Epithelial cell of proximal tubule (primary cell): ENCODE measurements at places on chromosomes 3 and 15. TPM values are rescaled to one million over a fixed set of nuclear protein-coding genes. Genes with fewer than 3 reads are reported as not detected.

Gene GOLGA8Q
- total RNA-seq: not detected in 2 replicates

Gene CAMP
- not detected in 2 replicates for total RNA-seq

Gene RNF111
- 8.5 and 10.4 TPM in 2 replicates for total RNA-seq

Gene TICRR
- total RNA-seq: 12.0 and 13.1 TPM in 2 replicates

Gene ZFAND6
- total RNA-seq: 86.7 and 126 TPM in 2 replicates

Gene CACNA2D2
- total RNA-seq: 0.14 TPM in 1 of 2 replicates, not detected in the other

Gene IL20RB
- 0.14 TPM in 1 of 2 replicates, not detected in the other for total RNA-seq

Gene FAM227B
- total RNA-seq: 3.2 and 6.6 TPM in 2 replicates

Gene PLA1A
- 0.14 and 0.52 TPM in 2 replicates for total RNA-seq

Gene FES
- total RNA-seq: 24.6 and 24.7 TPM in 2 replicates

Gene RTP3
- not detected in 2 replicates for total RNA-seq

Gene TFDP2
- 40.2 and 78.1 TPM in 2 replicates for total RNA-seq

GRCh38 chr3:42189001-42189460 lies 77.0 kb downstream of the CCK start:
- DNase-seq: no peak

GRCh38 chr3:127366383-127366782 lies 78.5 kb upstream of the PRR20G start:
- DNase-seq: no peak

DNA sequence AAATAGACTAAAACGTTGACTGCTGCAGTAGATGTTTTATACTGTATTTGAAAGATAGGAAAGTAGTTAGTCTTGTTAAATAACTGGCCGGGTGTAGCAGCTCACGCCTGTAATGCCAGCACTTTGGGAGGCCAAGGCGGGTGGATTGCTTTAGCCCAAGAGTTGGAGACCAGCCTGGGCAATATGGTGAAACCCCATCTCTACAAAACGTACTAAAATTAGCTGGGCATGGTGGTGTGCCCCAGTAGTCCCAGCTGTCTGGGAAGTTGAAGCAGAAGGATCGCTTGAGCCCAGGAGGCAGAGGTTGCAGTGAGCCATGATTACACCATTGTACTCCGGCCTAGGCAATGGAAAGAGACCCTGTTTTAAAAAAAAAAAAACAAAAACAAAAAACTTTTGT lies 60.5 kb upstream of the ULK4 start:
- no peak for DNase-seq

DNA sequence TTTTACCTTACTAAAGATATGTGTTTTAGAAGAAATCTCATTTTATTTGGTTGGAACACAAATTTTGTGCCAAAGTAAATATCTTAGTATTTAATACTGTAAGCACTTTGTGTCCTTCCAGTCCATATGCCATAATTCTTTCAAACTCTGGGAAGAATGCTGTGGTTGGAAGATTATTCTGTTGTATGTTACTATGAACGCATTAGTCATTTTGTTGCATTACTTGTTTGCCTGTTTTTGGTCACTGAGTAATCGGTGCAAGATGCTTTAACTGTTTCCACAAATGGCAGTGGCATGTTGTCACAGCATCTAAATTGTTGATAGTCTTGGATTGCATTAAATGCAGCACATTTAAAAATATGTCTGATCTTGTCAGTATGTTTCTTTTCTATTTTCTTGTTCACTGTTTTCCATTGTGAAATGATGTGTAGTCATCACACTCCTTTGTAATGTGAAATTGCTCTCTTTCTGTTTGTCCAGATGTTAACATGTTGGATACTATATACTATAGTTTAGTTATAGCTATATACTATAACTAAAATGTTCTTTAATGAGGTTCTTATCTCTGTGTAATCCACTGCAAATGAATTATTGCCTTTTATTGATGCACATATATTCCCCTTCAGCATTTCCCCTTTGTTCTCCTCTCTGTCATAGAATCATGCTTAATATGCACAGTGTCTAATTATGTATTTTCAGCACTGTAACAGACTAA lies 89.9 kb upstream of the FLNB start:
- DNase-seq: no peak

- DNase-seq: no peak
These were observed 83.1 kb downstream of the HMG20A start for GRCh38 chr15:77503764-77504163.

- no peak for DNase-seq
These were observed 110.0 kb upstream of the PLSCR5 start for GRCh38 chr3:146715170-146715569.

GRCh38 chr15:40926659-40927494 lies 2.3 kb upstream of the DLL4 start:
- DNase-seq: no peak

GRCh38 chr3:28840976-28841376 lies 439.9 kb upstream of the RBMS3 start:
- peak; percentile 80 for DNase-seq

DNA sequence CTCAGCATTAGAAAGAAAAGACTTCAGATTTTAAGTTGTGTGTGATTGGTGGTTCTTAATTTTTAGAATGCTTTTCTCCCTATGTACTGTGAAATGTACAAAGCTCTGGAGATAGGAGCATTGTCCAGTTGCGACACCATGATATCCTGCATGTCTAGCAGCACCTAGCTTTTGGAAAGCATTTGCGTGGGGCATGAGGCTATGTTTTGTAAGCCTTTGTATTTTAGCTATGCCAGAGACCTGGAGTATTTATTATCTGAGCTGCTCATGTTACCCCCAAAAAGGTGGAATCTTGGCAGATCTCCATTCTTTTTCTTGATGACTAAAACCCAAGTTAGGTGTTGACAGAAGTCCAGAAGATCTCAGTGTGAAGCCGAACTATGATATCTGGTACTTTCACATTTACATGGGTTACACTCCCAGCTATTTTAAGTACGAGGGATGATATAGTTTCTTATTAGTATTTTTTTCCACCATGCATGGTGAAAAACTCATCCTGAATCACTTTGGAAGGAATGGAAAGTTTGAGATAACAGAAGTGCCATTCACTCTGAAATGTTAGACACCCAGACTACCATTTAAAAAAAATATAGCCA lies 126.7 kb upstream of the SAMMSON start:
- DNase-seq: no peak

DNA sequence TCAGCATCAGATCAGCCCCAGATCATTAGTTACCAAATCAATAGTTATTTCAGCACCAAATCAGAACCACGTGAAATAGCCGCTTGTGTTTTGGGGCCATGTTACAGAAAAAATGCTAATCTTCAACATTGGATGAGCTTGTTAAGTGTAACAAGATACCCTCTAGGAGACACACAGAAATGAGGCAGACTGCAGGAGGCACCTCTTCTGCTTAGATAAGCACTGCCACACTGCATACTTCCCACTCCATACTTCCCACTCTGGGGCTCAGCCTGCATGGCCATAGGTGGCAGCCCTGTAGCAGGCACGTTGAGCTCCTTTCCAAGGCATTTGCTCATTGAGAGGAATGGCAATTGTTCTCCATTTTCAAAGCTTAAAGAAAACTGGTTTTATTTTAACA lies 73.3 kb downstream of the CHCHD6 start:
- DNase-seq: no peak

GRCh38 chr3:77309460-77309859 lies 269.6 kb downstream of the ROBO2 start:
- no peak for DNase-seq

- no peak for DNase-seq
These were observed 104.0 kb downstream of the TNIK start for GRCh38 chr3:171356251-171356650.

DNA sequence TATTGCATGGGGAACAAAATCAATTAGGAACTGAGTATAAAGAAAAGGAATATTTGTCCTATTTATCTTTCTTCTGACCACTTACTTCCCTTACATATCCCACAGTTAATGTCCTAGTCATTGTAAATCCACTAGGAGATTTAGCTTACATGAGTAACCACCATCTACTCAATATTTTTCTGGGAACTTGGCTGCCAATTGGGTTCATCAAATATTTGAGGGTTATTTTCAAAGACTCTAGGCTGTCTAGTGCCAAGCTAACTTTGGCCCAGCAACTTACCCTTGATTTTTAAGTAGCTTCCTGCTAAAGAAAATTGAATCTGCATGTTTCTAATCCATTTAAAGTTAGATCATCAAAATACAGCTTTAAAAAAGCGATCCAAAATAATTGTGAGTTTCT lies 362.5 kb upstream of the EPHA3 start:
- no peak for DNase-seq

DNA sequence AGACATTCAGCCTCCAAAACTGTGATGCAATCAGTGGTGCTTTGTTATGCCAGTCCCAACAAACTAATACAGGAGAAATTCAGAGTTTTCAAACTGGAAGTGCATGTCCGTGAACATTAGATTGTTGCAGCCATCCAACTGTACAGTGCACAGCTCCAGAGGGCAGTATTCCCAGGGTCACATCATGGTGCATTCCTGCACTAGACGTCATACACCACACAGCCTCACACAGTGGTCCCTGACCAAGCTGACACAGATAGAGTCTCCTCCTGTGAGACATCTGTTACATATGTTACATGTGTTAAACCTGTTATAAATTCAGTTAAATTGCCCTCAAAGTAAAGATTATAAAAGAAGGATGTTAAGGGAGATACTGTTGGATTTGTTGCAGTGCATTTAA lies 209.0 kb downstream of the LRRN1 start:
- DNase-seq: no peak

DNA sequence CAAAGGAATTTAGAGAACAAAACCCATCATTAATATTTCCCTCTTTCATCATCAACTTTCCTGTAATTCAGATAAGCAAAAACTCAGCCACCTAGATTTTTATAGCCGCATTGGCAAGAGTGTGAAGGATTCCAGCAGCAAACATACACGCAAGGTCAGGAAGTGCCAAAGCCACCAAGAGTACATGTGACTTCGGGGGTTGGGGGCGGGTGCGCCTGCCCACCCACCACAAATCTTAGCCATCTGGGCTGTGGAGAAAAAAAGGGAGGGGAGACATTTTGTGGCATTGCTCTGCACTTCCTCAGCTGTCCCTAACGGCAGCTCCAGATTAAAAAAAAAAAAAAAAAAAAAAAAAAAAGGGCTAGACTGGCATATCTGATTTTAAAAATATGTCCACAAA lies 148.4 kb downstream of the TNIK start:
- DNase-seq: no peak

- DNase-seq: no peak
These were observed 58.7 kb downstream of the CRTC3 start for GRCh38 chr15:90588427-90588826.

DNA sequence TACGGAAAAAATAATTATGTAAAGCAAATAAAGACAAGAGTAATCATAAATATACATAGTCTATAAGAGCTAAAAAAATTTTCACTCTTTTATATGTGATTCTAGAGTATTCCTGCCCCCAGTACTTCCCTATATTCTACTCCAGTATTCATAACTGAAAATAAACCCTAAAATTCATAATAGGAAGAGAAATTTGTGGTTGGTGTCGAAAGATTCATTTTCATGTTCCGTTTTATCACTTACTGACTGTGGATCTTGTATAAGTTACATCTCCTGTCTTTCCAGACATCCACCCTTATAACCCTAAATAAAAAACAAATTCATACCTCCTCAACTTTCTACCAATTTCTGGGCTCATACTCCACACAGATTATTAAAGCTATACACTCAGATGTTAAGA lies 16.0 kb upstream of the MBNL1 start:
- DNase-seq: no peak

DNA sequence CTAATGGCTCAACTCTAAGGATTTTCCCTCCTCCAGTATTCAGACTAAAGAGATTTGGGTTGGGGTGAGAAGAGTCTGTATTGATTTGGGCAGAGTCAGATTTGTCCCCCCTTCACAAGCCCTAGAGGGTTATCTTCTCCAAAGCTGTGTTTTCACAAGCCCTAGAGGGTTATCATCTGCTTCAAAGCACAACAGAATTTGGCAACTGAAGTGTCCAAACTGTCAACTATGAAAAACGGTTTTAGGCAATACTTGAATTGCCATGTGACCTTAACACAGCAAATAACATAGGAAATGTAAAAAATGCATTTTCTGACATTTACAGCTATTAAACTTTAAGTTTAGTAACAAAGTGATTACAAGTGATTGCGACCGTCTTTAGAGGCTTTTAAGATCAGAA lies 119.9 kb downstream of the IMPG2 start:
- DNase-seq: no peak

DNA sequence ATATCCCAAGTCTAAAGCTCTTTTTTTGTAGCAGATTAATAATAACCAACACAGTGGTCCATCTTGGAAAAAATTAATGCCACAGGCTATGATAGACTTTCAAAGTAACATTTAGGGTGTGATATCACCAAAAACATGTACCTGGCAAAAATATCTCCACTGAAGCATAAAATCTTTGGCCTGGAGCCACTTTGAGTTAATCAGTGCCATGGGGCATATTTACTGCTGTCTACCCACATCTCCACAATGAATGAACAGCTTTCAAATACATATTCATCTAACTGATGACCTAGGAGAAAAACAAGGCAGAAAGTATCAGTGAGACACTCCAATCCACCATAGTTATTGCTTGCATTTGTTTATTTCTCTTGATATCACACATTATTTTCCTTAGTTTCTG lies 296.0 kb upstream of the MDFIC2 start:
- DNase-seq: peak; percentile 13

DNA sequence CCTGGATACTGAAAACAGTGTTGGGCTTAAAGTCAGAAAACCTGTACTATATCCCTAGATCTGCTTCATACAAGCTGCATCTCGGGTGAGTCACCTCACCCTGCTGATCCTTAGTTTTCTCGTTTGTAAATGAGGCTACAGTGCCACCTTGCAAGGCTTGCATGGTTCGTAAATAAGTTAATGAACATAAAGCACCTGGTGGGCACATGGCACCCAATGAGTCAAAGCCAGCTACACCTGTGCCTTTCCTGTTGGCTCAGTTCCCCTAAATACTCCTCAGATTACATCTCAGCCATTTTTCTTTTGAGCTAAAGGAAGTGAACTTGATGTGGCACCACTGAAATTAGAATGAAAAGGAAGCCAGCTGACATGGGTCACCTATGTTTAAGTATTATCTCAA lies 26.5 kb downstream of the RTP1 start:
- DNase-seq: no peak

DNA sequence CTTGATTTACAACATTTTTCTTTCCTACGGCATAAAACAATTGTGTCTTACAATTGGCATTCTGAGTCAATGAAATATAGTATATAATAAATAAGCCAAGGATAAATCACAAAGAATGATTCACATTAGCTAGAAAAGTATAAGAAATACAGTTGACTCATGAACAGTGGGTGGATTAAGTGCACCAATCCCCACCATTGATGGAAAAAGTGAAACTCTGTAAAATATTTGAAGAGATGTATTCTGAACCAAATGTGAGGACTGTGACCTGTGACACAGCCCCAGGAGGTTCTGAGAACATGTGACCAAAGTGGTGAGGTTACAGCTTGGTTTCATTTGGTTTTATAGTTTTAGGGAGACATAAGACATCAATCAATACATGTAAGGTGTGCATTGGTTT lies 227.5 kb downstream of the ALCAM start:
- no peak for DNase-seq

- no peak for DNase-seq
These were observed 9.9 kb downstream of the FYCO1 start for GRCh38 chr3:45985532-45986302.
